ENCODE measurements at places on chromosomes 7 and 10.

DNA sequence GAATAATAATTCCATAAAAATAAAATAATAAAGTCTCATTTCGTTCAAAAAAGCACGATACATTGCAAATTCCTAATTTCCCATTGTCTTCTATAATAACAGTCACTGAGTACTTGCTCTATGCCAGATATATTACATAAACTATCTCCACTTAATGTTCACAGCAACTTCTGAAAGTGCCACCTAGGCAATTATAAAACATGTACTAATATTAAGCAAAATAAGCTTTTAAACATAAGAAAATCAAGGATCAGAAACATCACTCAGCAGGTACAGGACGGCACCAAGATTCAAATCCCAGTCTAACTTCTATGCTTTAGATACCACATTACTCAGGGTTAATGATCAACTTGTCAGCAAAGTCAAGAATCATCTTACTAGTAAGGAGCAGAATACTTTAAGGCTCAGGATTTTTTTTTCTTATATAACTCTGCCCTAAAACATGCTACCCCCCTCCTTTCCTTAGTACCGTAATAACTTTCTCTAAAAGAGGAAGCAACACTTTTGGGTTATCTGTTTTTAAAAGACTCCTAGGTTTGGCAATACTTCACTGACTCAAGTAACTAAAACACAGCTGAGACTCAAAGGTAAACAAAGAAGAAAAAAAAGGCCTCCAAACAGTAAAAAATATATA is 51.3 kb downstream of the USP6NL start:
- DNase-seq = no peak

GRCh38 chr10:117694190-117694589 is 151.6 kb downstream of the EMX2 start:
- no peak for DNase-seq

DNA sequence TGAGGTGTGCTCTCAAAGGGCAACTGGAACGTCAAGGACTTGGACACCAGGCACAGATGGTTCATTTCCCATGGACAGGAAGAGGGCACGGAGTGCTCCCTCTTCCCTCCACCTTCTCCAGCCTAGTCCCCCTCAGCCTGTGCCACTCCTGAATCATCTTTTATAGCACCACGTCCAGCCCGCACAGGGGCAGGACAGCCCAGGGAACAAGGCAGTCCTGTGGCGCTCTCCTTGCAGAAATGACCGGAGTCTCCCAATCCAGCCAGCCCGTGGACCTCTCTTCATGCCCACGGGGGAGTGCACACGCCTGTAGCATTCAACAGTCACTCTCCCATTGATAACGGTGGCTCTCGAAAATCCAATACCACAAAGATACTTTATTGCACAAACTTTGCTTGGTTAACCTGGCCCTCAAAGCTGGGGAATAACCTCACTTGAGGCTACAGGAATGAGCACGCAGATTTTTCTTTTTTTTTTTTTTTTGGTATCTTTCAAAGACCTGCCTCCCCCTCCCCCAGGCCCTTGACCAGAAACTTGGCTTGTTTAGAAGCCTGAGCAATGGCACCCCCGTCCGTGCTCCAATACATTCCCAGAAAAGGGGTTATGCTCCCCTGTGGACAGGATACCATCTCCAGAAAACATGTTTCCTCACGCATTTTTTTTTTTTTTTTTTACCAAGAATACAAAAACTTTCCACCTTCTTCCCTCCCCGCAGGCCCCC is 733 bp downstream of the PRKCQ start:
- DNase-seq = no peak

DNA sequence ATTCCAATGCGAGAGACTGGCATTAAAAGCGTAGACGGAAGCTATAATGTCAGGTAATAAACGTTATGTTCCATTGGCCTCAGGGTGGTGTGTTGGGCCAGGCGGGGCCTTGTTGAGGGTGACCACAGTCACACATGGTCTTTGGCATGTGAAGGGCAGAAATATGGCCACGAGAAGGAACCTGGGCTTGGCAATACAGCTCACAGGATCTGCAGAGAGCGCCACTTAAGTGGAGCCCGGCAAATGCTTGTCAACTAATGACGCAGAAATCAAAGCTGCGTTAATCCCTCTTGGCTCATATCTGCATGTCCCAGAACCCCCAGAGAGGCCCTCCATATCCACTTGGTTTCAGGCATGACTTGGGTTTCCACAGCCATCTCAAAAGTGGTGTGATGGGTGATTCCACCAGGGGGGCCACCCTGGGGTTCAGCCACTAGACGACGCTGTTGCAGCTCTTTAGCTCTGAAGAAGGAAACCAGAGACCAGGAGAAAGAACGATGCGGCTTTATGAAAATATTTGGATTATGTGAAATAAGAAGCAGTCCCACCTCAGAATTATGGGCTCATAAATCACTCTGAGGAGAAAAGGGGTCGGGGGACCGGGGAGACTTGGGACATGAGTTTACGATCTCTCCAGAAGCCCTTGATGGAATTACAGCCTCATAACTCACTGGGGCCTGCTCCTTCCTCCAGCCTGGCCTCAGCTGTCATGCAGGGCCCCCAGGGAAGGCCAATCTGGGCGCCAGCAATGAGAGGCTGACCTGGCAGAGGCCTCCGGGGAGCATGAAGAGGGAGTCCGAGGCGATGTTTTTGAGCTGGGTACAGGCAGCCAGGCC is 462.5 kb downstream of the PLXNA4 start:
- DNase-seq = no peak

DNA sequence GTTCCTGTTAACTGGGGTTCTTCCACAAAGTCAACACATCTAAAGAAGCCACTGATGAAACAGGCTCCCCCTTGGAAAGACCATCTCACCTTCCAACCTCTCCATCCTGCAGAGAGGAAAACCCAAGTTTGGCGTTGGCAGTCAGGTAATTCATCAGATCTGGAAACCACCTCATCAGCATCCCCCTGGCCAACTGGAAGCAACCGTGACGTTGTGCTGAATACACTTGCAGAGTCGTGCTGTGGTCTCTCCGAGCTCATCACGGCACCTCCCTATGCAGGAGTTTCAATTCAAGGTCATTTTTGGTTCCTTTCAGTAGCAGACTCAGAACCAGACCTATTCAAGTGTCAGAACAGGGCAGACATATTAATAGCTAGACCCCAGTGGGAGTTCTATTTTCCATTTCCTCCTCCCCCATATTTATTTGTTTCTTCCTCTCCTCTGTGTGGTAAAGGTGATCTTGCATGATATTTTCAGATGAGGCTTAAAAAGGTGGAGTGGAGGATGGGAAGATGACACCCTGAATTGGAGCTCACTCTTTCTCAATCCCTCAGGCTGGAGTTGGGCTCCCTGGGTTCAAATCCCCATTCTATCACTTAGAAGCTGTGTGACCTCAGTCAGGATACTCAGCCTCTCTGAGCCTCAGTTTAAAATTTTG is 149.1 kb upstream of the ADO start:
- DNase-seq = no peak

- no peak for DNase-seq
Measured at GRCh38 chr7:155468785-155469148, 10.8 kb downstream of the EN2 start.

GRCh38 chr7:103445228-103446048 is 569 bp downstream of the SLC26A5 start:
- no peak for DNase-seq
